ENCODE measurements at places on chromosomes 11 and 22.

- no peak for DNase-seq
These were observed 64.3 kb downstream of the SMIM38 start for GRCh38 chr11:69219991-69220390.

DNA sequence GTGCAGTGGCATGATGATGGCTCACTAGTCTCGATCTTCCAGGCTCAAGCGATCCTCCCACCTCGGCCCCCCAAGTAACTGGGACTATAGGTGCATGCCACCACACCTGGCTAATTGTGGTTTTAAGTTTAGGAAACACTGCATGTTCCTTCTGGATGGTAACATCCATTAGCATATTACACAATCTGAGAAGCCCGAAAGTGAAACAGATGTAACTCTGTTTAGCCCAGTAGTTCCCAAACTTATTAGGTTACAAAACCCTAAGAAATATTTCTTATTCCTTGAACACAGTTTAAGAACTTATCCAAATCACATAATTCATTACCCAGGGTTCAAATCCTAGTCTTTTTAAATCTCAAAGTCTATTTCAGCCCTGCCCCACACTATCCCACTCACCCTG is 28.3 kb downstream of the POLDIP3 start:
- no peak for DNase-seq

DNA sequence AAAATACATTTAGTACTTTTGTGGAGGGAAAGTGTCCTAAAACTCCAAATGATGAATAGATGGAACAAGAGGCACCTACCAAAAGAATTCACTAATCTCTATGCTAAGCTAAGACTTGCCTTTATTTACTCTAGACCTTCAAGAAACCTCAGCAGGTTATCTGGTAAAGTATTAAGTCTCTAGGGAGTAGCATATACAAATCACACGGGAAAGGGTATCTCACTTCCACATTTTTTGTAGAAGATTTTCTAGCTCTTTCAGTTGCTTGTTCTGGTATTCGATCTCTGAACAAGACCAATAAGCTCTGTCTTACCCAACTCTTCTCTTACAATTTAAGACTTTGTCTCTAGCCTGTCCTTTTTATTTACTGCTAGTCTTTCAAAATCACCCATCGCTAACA is 18.1 kb upstream of the CADM1 start:
- DNase-seq: no peak

DNA sequence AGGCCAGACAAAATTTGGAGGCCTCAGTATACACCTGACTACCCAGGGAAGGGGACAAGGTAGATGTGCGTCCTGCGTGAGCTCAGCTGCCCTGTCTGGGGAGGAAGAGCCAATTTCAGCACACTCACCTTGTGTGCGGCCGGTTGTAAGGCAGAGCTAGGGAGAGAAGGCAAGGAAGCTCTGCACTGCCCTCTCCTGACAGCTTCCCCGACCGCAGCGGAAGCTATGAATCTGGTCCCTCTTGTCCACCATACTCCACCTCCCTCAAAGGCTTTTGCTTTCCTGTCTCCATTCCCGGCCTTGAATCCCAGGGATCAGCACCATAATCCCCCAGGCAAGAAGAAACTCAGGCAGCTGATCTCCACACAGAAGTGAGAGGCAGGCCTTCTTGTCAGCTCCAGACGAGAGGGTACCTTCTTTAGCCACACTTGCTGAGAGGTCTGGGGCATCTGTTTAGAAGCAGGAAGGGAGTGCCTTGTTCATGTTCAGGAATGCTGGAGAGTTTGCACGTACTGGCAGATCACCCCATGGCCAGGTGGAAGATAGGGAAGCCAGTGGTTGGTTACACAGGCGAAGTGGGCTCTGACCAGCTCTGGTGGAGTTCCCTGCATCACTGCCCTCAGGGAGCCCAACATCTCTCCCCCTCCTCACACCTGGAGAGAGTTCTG is 62.5 kb downstream of the FEZ1 start:
- peak; percentile 89 for DNase-seq

- DNase-seq: no peak
These were observed 378.4 kb upstream of the PITPNB start for GRCh38 chr22:28297504-28297903.

GRCh38 chr11:128323381-128323780 is 264.0 kb downstream of the ETS1 start:
- peak; percentile 24 for DNase-seq

- DNase-seq: no peak
These were observed 761 bp downstream of the ZDHHC13 start for GRCh38 chr11:19117760-19118097.

DNA sequence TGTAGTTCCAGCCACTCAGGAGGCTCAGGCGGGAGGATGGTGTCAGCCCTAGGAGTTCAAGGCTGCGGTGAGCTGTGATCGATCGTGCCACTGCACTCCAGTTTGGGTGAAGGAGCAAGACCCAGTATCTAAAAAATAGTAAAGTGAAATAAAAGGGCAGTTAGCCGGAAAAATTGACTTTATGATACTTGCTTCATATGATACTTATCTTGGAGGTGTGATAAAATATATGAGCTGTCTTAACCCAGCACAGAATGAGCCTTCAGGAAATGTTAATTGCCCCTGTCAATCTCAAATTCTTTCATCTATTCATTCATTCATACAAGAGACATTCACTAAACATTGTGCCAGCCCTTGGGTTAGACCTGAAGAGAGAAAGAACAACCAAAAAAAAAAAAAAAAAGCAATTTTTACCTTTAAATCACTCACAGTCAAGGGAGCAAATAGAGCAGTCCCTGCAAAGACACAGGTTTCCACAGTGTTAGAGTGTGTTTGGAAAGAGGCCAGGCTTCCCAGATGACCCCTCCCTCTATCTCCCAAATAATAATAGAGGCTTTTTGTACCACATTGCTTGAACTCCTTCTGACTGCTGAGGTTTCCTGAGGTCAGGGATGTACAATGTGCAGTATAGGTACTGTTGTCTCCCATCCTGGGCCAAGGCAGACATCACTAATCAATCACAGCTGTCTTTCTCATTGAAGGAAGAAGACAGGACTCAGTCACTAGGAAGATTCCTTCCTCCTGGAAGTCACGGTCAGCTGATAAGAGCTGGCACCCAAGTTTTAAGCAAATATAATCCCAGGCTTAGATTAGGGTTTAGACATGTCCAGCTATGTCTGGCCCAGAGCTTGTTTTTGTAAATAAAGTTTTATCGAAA is 454.6 kb downstream of the MIAT start:
- no peak for DNase-seq

DNA sequence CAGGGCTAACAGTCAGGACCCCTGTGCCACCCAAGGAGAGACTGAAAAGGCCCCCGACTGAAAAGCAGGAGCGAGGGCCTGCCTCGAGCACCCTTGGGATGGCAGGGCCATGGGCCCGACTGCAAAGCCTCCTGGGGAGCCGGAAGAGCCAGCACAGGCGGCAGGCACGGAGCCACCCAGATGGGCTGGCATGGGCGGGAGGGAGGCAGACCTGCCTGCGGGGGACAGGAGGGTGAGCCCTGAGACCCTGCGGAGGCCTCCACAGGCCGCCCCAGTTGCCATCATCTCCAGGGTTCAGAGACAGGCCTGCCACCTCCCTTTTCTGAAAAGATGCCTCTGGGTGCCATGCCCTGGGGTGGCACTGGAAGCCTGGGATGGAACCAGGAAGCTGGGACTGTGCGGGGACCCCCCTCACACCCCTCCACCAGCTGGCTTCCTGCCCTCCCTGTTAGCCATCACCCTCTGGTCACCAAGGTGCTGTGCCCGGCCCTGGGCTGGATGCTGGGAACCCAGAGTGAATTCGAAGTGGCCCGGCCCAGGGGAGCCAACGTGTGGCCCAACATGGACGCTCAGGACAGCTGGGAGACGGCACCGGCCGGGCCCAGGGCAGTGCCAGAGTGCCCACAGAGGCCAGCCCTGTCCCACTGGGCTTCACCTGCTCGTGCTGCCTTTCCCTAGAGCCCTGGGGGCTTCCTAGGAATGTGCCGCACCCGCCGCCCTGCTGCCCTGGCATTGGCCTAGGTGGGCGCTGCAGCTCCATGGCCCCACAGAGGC is 13.8 kb downstream of the TSPAN32 start:
- no peak for DNase-seq

DNA sequence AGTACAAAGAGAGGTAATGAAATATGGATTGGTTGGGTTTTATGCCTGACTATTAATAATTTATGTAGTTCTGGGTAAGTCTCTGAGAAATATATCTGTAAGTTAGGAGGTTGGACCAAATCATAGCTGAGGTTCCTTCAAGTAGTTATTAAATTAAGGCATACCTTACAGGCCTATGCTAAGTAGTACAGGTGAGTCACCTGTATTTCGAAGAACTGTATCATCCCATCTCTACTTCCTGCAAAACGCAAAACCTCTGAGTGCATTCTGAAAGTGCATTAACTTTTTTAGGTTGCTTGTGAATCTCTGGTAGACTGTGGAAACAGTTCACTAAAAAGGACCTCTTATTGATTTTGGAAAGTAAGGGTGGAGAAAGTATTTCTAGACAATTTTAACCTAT is 37.1 kb downstream of the APOL5 start:
- no peak for DNase-seq

DNA sequence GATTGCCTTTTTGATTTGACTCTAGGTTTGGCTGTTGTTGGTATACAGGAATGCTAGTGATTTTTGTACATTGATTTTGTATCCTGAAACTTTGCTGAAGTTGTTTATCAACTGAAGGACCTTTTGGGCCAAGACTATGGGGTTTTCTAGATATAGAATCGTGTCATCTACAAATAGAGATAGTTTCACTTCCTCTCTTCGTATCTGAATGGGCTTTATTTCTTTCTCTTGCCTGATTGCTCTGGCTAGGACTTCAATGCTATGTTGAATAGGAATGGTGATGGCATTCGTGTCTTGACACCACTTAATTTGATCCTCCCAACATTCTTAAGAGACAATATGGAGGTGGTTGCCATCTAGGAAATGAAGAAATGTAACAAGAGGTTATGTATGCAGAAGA is 388.1 kb upstream of the API5 start:
- no peak for DNase-seq

DNA sequence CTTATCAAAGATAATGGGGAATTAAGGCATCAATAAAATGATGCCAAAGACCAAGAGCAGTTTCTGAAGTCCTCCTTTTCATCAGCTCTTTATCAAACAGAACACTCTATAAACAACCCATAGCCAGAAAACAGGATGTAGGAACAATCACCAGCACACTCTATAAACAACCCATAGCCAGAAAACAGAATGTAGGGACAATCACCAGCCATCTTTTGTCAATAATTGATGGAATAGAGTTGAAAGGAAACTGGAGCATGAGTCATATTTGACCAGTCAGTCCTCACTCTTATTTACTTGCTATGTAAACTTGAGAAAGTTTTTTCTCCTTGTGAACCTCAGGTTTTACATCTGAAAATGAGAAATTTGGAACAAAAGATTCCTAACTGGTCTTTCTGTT is 10.0 kb downstream of the MS4A2 start:
- DNase-seq: no peak

GRCh38 chr11:88341522-88342251 is 4.2 kb upstream of the CTSC start:
- DNase-seq: peak; percentile 81

- no peak for DNase-seq
These were observed 1070.3 kb downstream of the JRKL start for GRCh38 chr11:97460091-97460490.

DNA sequence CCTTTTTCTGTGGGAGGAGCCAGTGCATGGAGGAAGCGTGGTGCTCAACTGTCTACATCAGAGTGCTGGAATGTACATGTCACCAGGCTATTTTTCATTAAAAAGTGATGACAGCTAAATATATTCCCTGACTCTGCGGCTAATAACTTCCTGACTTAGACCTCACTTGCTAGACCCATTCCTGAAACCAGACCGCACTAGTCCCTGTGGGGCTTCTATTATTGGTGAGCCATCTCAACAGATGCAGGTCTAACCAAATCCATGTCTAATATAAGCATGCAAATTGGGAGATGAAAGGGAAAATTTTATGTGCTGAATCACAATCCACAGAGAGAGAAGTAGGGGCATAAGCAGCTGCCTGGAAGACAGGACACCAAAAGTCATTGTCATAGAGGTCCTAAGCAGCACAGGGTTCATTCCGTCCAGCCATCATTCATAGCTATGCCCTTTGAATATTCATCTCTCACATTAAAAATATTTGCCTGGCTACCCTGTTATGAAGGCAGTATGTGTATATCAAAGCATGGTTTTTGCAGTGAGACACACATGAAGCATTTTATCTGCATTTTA is 110.9 kb upstream of the BLID start:
- no peak for DNase-seq

- DNase-seq: peak; percentile 26
These were observed 592 bp downstream of the EEF1G start for GRCh38 chr11:62573006-62573591.

- DNase-seq: no peak
These were observed 134.8 kb downstream of the EHF start for GRCh38 chr11:34755671-34756070.

DNA sequence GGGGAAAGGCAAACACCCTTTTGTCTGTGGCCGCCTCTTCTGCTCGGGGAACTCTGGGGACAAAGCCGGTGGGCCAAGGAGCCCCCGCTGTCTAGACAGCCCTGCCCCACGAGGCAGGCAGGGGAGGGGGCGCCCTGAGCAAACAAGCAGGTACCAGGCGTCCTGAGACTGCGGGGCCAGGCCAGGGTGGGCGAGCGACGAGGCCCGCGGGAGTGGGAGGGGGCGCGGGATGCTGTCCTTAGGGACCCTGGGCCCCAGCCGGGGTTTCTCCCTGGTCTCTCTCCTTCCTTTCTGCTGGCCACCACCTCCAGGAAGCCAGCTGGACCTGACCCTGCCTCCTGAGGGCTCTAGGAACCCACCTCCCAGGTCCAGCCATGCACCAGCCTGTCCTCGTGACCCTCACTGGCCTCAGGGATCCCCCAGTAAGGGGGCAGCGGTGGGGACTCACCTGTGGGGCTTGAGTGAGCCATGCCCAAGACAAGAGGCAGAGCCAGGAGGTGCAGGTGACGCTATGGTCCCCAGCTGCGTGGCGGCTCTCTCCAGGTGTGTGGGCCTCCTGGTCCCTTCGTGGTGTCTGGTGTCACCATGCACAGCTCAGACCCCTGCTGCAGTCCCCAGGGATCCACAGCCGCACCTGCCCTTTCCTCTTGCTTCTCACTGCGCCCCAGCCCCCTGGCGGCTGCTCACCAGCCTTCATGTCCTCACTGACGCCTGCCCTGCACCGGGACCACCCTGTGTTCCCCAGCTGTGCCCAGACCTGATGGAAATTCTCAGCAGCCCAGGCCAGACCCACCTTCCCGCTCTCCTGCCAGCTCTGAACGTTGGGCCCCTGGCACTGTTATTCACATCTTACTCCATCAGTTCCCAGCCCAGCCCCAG is 26.5 kb upstream of the MUC5AC start:
- peak; percentile 32 for DNase-seq

- no peak for DNase-seq
These were observed 93.7 kb upstream of the SPON1 start for GRCh38 chr11:13868710-13869397.

DNA sequence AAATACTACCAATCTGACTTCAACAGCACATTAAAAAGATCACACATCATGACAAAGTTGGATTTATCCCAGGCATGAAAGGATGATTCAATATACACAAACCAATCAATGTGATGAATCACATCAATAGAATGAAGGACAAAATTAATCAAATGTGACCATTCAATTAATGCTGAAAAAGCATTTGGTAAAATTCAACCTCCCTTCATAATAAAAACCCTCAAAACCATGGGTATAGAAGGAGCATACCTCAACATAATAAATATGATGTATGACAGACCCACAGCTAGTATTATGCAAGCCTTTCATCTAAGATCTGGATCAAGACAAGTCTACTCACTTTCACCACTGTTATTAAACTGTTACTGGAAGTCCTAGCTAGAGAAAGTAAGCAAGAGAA is 921.7 kb upstream of the RAG2 start:
- DNase-seq: no peak
